ENCODE measurements at places on chromosomes 4 and X.

DNA sequence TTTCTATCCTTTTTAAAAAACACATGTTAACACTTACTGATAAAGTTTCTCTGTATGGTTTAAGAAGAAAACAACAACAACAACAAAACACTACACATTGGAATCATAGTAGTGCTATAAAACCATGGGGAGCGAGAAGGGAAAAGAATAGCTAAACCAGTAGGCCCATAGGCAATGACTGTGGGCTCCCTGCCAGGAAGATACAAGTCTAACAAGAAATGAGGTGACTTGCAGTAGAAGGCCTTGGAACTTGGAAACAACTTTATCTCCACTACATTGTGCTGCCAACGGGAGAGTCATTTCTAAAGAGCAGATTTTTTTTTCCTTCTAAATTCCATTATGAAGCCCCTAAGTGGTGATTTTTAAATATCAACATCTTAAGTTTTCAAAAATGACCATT is 78.0 kb downstream of the GPC4 start:
- H3K36me3 ChIP-seq, result no peaks in the 10 kb centered on the region
- no peaks in the 10 kb centered on the region for H3K4me1 ChIP-seq
- no peak overlapping the region for H3K4me3 ChIP-seq
- H3K27ac ChIP-seq, result no peak overlapping the region
- no peaks in the 10 kb centered on the region for H3K27me3 ChIP-seq

DNA sequence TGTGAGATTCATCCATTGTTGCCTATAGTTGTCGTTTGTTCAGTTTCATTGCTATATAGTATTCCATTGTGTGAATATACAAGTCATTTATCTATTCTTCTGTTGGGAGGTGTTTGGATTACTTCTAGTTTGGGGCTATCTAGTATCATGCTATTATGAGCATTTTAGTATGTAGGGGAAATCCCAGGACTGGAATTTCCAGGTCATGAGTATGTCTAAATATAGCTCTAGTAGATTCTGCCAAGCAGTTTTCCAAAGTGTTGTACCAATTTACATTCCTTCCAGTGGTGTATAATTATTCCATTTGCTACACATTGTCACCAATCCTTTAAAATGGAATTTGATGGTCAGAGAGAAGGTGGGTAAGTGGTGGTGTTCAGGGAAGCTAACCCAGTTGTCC is 30.1 kb downstream of the EGFL6 start:
- DNase-seq, result no peak
- H3K4me1 ChIP-seq, result no peaks in the 10 kb centered on the region
- no peaks in the 10 kb centered on the region for H3K36me3 ChIP-seq

DNA sequence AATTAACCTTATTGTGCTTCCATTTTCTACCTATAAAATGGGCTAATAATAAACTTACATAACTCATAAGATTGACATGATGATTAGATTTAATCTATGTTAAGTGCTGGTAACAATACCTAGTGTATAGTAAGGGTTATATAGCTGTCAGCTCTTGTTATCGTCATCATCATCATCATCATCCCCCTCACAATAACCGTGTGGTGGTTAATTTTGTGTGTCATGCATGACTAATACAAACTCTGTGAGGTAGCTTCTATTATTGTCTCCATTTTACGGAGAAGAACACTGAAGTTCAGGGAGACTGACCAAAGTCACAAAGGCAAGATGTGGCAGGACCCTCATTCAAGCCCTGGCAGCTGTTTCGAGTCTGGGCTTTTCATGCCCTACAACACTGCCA is 211.3 kb downstream of the PALLD start:
- peaks cover 12% of the 10 kb centered on the region for H3K4me1 ChIP-seq
- H3K36me3 ChIP-seq, result no peaks in the 10 kb centered on the region
- H3K4me3 ChIP-seq, result no peak overlapping the region
- no peak overlapping the region for H3K27ac ChIP-seq
- H3K27me3 ChIP-seq, result no peaks in the 10 kb centered on the region

- no peak for DNase-seq
- H3K27ac ChIP-seq, result no peak overlapping the region
- peaks cover 9% of the 10 kb centered on the region for H3K4me1 ChIP-seq
- H3K27me3 ChIP-seq, result no peaks in the 10 kb centered on the region
- peak overlapping the region; percentile 89 for H3K4me3 ChIP-seq
- H3K36me3 ChIP-seq, result no peaks in the 10 kb centered on the region
Measured at GRCh38 chrX:103831342-103831802, 685 bp downstream of the RAB9B start.

Data from natural killer cell treated with Interleukin-12 subunit alpha and Interleukin-12 subunit beta and Interleukin-15 and Interleukin-18, amount 100 ng/mL, for 72 hours (primary cell).